ENCODE measurements at places on chromosomes 1 and 21.
A peak's percentile ranks its signal among the peaks of the same experiment; 100 is the strongest.

DNA sequence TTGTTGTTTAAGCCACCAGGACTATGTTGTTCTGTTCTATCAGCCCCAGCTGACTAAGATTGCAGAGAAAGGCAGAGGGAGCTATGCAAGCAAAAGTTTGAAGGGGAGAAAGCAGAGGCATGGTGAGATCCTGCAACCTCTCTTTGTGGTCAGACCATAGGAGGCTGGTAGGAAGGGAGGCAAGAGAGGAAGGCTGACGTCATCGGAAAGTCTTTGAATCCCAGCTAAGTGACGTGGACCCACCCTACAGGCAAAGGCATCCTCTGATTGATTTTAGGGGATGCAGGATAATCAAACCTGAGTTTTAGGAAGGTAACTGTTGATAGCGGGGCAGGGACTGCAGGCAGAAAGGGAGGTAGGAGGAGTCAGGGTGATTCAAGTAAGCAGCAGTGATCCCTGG, 23.3 kb upstream of the TNNI1 start:
- DNase-seq = no peak

GRCh38 chr1:46219551-46220520, 16.7 kb downstream of the LURAP1 start:
- DNase-seq = no peak

- DNase-seq = no peak
These were observed 11.4 kb downstream of the ALDH9A1 start for GRCh38 chr1:165686971-165687433.

DNA sequence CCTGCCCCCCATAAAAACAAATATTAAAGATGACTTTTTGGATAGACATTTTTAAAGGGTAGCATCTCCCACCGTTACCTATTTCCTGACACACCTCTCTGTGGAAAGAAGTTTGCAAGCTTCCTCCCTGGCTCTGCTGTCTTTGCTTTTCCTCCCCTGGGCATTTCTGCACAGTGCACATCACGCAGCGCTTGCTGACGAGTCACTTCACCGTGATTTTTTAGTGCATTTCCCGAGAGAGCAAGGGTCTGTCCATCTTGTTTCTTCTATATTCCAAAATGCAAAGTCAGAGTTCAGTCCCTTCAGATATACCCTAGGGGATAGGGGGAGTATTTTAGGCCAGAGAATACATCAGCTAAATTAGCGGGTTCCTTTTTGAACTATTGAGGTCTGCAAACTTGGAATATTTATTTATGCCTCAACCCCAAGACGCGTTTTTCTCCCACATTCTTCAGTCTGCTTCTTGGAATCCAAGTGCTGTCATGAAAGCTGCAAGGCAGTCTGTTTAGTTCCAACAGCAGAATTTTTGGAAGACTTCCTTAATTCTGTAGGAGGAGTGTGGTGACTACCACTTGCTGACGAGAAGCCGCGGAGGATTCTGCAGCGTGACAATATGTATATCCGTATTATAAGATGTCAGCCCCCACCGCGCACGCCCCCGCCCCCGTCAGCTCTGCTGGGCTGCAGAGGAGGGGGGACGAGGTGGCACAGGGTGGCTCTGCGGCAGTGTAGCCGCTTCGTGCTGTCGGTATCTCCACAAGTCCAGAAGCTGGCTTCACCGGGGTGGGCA, 22.4 kb downstream of the SMYD2 start:
- no peak for DNase-seq

GRCh38 chr1:239843541-239843940, 248.1 kb upstream of the FMN2 start:
- no peak for DNase-seq

DNA sequence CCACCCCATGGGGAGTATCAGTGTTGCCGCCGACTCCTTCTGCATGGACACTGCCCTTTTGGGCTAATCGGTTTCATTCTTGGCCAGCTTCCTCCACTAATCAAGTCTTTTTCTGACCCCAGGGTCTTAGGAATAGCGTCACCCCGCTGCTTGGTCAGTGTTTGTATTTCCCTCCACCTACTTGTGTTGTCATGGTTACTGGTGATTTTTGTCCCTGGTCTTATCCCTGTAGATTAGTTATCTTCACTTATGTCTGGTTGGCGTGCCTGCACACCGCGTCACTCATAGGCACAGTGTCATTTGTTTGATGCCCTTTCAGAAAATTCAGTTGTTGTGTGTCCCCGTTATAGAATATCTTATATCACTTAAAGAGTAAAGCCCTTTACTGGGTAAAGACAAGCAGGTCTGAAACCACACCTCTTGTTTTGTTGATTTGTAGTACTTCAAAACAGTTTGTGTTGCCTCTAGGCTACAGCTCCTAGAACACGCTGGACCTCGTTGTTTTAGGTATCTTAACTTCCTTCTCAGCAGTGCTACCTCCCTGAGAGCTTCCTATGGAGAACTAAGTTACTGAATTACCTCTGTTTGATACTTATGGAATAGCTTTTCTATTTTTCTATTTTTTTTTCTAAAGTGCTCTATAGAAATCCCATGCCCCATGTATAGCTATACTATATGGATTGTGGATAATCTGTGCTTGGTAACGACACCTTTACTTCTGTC, 868 bp downstream of the PPP1R12B start:
- peak; percentile 65 for DNase-seq

GRCh38 chr1:20497506-20497905, 10.4 kb downstream of the MUL1 start:
- DNase-seq = no peak

DNA sequence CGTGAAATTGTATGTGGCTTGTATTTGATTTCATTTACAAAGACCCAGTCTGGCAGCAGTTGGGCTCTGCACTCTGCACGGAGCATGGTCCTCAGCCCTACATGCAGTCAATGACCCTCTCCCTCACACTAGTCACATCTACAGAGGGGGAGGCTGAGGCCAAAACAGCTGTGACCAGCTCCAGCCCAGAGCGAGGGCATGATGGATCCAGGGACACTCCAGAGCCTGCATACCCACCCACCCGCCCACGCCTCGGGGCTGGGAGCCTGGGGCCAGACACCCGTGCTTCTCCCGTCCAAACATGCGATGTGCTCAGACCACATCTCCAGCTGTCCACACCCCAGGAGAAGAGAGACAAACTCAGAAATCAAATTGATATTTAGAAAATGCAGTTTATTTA, 14.0 kb upstream of the PRDM16 start:
- no peak for DNase-seq

- peak; percentile 76 for DNase-seq
These were observed 1.4 kb downstream of the IER5 start for GRCh38 chr1:181089676-181090544.

- no peak for DNase-seq
These were observed 109.7 kb upstream of the BARHL2 start for GRCh38 chr1:90826834-90827233.

DNA sequence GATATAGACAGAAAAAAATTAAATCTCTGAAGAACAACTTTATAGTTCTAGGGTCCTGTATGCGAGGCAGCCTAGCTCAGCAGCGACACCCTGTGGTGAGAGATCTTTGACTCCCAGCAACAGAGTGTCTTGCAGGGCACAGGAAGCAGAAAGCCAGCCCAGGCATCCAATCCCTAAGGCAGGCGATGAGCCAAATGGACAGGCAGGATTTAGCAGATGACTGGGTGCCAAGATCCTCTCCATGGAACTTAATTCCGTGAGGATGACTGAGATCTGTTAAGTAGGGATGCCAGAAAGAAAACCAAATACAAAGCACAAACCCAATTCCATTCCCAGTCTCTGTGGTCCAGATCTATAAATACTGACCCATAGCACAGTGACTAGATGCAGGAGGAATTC, 38.8 kb downstream of the HLCS start:
- peak; percentile 86 for DNase-seq

GRCh38 chr21:31176080-31176551, 137.8 kb upstream of the KRTAP19-8 start:
- no peak for DNase-seq

GRCh38 chr1:178412400-178412770, 84.4 kb downstream of the CLEC20A start:
- DNase-seq = no peak

- no peak for DNase-seq
These were observed 58.1 kb downstream of the SCCPDH start for GRCh38 chr1:246782120-246782900.

DNA sequence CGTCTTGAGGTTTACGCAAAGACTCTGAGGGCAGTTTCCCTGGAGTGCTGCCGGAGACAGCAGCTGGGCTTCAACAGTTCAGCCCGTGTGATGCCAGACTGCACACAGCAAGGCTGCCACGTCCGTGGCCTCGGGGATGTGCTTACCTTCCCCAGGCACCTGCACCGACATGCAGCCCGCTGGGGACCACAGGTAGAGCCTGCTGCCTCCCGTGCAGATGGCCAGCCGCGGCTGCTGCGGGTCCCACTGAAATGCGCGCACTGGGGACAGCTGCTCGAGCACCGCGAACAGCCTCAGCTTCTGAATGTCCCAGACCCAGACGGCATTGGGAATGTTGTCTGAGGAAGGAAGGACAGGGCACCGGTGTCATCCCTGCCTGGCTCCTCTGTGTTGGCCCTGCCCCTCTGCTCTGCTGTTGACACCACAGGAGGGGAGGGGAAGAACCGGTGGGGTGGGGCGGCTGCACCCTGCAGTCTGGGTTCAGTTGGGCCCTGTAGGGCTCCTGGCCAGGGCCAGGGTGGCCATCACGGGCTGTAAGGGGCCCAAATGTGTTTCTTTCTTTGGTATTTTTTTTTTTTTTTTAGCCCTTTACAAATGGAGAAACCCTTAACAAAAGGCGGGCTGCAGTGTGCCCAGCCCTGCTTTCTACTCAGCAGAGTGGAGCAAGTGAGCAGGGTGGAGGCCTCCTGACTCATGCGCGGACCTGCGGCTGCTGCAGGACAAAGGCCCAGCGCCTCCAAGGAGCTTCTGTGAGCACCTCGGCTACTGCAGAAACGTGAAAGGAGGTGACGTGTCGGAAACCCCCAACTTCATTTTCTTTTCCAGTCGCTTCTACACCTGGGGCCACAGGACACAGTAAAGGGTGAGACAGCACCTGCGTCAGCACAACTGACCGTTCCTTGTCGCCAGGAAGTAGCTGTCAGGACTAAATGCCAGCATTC, 6.8 kb downstream of the TPRG1L start:
- DNase-seq = peak; percentile 73

DNA sequence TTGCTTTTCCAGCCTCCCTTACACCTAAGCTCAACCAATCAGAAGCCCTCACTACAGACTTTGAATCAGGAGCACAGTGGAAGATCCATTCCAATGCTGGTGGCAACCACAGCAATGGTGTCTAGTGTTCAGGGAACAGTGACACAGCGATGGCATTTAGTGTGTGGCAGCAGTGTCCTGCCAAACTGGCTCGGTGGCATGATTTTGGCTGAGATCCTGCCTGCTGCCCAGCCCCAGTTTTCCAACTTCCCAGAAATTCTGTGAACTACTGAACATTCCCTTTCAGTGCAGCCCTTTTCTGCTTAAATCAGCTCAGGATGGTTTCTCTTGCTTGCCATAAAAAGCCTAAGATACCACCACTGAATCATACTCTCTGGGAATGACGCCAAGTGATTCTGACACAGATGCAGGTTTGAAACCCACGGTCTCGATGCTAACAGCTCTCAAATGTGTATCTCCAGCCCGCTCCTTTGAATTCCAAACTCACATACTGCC, 8.8 kb downstream of the ASAP3 start:
- DNase-seq = no peak

DNA sequence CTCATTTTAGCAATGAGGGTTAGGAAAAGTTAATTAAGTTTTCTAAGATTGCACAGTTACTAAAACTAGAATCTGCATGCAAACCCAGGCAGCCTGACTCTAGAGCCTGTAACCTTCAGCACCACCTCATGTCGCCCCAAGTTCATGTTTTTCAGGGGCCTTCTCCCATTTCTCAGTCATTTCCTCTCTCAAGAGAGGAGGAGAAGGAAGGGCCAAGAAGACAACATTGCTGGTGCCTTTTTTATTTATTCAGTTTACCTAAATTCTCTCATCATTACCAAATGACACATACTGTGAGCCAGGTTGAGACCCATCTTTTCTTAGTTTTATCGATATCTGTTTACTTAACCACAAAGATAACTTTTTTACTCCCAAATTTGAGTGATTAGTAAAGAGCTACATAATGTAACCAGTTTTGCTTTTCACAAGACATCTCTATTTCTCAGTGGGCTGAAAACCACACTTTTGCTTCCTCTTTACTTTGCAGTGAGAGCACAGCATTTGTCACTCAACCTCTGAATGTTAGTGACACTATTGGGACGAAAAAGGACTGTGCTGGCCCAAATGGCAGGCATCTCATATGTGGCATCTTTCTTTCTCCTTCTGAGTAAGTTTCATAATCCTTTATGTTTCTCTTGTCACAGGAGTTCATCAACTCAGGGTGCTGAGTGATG, at the start of gene CD101:
CD101 (plus strand) TSS at position 507 of the 674 bp plus-strand sequence; CDS start at position 565, 58 bp downstream.
- no peak for DNase-seq

- DNase-seq = no peak
These were observed 267.7 kb downstream of the SRGAP2C start for GRCh38 chr1:121452484-121452883.

- DNase-seq = no peak
These were observed 120.1 kb upstream of the NR5A2 start for GRCh38 chr1:199907361-199907760.

GRCh38 chr1:46342677-46343350, 2.2 kb downstream of the NSUN4 start:
- no peak for DNase-seq

DNA sequence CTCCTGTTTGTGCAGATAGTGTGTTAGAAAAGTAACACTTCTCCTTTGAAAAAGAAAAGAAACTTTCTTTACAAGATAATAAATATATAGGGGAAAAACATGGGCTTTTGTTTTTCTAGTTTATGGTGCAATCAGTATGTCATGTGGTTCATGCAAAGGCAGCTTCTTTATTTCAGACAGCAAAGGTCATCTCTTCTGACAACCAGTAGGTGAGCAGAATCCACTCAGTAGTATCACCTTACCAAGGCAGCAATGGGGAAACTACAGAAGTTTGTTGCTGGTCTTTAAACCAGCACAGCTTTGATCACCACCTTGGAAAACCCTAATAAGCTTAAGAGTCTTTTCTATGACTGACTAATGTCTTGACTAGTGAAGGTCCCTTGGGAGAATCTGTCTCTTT, 13.0 kb upstream of the SAMSN1 start:
- no peak for DNase-seq

- no peak for DNase-seq
These were observed 58.9 kb downstream of the NVL start for GRCh38 chr1:224271106-224271505.

GRCh38 chr1:200866521-200866920, 6.3 kb upstream of the GPR25 start:
- DNase-seq = no peak

GRCh38 chr1:225464851-225465792, 37.3 kb upstream of the LBR start:
- peak; percentile 86 for DNase-seq

DNA sequence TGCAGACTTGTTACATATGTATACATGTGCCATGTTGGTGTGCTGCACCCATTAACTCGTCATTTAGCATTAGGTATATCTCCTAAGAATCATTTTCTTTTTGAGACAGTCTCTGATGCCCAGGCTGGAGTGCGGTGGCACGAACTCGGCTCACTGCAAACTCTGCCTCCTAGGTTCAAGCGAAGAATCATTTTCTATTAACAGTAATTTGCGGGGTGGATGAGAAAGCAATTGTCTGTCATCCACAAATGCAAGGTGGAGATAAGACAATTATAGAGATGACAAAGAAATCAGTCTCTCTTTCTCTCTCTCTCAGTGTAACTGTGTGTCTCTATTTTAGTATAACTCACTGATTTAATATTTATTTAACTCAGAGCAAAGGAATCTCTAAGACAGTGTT, 131.0 kb upstream of the KIAA1614 start:
- no peak for DNase-seq

All from neural progenitor cell (in vitro differentiated cells).